Epithelial cell of prostate (primary cell): ENCODE measurements at places on chromosomes 5 and 9.

GRCh38 chr9:131148966-131149687 is 23.7 kb downstream of the NUP214 start:
- DNase-seq, result no peak

DNA sequence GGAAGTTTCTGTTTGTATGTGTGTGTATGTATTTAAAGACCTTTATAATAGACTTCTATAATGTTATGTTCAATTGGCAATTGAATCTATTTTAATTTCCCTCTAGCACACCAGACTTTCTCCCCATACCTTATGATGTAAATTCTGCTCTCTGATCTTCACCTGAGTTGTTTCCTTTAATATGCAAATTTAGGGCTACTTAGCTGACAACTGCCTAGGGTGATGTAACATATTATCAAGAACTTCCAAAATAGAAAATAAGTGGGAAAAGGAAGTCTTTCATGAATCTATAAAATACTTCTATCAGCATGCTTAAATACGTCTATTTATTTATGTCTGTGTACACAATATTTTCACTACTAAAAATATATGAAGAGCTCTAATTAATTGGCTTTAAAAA is 923.5 kb upstream of the CDH10 start:
- no peak for DNase-seq

- DNase-seq, result no peak
Observed at GRCh38 chr5:131534974-131535373, 100.1 kb downstream of the RAPGEF6 start.

DNA sequence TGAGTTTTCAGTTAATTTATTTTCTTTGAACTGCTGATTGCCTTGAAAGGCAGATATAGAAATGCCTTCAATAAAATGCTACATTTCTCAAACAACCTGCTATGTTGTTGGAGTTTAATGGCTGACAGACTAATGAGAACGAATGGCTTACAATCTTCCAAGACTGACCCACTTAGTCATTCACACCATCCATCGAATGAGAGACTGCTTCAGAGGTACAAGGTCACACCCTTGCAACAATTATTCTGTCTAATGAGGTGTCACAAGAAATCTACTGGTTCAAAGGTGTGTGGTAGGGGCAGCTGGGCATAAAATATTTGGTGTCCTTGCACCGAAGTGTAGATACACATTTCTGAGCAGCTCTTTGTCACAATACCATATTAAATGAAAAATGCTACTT is 18.3 kb downstream of the PTPRD start:
- DNase-seq, result no peak
